Hippocampal formation (tissue), 2 donors: ENCODE measurements at places on chromosomes 7 and 10.

DNA sequence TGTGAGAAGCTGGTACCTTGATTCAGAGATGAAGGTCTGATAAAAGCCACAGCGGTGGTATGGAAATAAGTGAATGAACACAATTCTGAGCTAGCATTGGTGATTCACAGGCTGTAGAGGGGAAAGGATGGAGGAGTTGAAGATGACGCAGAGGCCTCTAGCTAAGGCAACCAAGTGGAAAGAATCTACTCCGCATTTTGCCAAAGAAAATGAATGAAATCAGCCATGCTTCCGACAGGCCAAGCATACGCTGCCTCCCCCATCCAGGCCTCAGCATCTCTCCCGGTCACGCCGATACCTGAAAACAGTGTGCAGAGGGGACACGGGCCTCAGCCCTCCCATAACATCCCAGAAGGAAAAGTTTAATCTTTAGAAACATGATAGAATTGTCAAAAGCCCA lies 124.3 kb upstream of the UNC5B start:
- DNase-seq = no peak

- DNase-seq = no peak
Observed at GRCh38 chr7:139941866-139942265, 112.8 kb downstream of the TBXAS1 start.

- no peak for DNase-seq
Observed at GRCh38 chr10:5506246-5506645, 6.9 kb upstream of the CALML5 start.

DNA sequence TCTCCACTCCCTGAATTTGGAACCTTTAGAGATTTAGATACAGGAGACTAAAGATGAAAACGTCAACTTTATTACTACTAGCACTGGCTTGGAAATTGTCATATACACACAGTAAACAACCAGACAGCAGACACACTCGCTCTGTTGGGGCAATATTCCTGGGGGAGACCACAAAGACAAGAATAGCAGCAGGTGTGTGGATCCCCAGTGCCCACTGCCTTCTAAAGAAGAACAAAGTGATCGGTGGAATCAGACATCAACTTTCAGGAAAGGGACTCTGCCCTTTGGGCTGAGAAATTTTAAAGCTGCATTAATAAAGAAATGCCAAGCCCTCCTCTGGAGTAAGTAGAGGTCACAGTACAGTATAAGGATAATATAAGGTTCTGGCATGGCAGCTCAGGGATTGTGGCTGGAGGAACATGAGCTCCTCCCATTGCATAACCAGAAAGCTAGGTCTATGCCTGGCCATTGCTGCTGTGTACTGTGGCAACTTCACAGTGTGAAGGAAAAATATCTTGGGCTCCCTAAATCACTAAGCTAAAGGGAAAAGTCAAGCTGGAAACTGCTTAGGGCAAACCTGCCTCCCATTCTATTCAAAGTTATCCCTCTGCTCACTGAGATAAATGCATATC lies 57.1 kb upstream of the ANKRD1 start:
- DNase-seq = no peak

GRCh38 chr10:59878289-59878688 lies 28.1 kb downstream of the CCDC6 start:
- DNase-seq = no peak

GRCh38 chr7:91946549-91946948 lies 5.9 kb downstream of the AKAP9 start:
- no peak for DNase-seq

- DNase-seq = no peak
Observed at GRCh38 chr7:5525271-5526099, 101.9 kb upstream of the TNRC18 start.

- DNase-seq = no peak
Observed at GRCh38 chr7:2651336-2651735, 19.6 kb downstream of the TTYH3 start.

DNA sequence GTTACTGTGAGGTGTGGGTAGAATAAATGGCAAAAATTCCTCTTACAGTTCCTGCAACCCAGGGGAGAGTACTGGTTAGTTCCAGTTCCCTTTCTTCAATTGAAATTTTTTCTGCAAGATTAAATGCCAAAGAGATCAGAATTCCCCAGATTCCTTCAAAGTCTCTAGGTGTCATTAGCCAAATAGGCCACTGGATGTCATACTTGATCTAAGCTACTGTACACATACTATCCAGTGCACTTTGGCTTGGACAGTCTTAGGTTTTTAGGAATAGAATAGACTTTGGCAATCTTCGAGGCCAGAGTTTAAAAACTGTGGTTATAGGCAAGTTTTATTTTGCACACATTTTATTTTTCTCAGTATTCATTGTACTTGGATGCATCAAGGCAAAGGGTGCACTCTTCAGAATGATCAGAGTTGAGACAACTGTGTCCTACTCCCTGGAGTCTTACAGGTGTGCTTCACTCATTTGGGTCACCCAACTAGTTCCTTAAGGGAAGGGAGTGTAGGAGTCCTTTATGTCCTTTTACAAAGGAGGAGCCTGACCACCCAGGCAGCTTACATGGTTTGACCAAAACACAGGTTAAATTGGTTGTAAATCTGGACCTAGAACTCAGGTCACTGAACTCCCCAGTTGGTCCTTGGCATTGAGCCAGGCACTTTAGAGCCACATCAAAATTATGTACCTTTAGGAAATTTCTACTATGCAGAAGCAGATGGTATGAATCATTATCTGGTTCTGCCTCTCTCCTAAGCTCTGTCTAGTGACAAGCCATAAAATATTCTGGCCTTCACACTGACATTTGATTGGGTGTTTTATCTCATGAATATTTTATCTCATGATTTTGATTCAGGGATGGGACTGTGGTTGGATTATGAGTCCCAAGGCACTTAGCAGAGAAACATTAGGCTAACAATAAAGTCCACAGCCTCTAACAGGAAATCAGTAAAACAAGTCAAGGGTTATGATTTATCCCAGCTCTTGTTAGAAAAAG lies 49.5 kb downstream of the ASAH2B start:
- no peak for DNase-seq

GRCh38 chr7:27999829-28000228 lies 180.8 kb downstream of the JAZF1 start:
- DNase-seq = no peak

DNA sequence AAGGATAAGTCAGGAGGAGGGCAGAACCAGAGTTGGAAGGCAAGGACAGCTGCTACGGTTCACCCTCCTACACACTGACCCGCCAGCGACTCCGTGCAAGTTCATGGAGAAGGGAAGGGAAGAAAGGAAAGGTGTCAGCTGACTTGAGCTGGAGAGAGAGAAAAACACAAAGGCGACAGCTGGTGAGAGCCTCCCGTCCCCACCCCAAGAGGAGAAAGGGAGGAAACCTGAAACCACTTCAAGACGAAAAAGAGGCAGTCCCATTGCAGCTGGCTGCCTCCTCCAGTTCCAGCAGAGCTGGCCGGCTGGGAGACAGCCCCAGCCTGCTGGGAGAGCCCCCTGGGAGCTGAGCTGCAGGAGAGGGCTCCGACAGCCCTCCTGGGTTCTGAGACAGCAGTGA lies 75.2 kb downstream of the PARD3 start:
- no peak for DNase-seq

GRCh38 chr7:132234711-132235110 lies 341.6 kb downstream of the PLXNA4 start:
- DNase-seq = no peak

DNA sequence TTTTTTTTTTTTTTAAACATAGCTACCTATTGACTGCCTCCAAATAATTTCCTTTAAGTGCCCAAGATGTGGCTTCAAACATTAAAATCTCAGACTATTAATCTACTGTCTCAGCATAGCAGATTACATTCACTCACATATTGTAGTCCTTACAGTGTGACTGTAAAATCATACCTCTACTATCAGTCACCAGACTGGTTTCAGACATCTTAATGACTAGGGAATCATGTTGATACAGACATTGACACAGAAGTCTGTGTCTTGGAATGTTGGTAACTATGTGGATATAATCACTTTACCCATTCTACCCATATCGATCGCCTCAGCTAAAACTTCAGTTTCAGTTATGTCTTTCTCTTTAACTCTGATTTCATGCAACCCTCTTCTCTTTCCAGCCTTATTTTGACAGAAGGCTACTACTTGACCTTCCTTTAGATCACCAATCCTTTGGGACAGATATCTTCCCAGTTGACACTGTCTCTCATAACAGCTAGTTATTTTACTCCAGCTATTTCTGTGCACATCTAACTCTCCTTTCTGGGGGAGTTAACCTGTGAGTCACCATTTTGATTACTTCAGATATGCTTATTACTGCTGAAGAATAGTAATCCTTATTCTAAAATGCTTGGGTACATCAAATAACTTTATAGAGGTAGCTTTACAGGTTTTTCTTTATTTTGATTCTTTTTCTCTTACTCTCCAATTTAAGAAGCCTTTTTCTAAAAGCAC lies 7.0 kb downstream of the TNKS2 start:
- no peak for DNase-seq

DNA sequence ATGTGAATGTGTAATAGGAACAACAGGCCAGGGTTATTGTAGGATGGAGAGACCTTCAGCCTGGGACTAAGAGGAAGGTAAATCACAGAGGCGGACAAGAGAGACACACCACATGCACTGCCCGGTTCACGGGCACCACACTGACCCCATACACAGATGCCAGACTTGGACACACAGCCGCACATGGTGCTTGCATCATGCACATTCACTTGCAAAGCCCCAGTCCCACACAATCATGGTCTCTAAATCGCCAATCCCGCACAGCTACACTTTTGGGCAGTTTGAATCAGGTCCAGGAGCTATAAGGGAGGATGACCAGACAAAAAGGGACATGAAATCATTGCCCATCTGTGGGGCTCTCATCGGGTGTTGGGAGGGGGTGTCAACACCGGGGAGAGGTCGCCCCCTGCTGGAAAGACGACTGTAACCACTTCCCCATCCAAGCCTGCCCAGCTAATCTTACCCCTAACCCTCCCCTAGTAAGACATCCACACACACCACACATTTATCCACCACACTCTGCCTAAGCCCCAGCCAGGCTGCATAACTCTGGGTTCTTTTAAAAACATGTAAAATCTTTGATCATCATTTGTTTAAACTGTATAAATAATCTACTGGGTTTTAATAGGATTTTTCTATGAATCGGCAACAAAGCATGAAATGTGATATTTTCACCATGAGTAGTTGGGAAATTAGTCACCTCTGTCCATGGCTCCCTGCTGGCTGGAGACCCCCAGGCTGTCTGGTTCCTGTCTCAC lies 40.5 kb upstream of the SLF2 start:
- no peak for DNase-seq

DNA sequence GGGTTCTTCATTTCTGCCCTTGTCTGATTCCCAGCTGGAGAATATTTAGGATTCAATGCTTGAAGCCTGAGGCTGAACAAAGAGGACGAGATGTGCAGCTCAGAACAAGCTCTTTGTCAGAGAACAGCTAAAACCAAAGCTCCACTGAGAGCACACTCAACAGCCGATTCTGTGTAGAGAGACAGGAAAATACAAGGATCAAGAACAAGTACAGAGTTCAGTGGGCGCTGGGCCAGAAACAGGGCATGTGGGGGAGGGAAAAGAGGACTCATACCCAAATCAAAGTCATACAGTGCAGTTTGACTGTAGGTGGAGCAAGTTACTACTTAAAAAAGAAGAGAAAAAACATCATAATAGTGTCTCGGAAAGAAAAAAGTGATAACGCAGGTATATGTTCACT lies at the start of gene AGMO:
TSS of gene AGMO (minus strand) at position 181 of the 400 bp plus-strand sequence.
- DNase-seq = peak; percentile 68

DNA sequence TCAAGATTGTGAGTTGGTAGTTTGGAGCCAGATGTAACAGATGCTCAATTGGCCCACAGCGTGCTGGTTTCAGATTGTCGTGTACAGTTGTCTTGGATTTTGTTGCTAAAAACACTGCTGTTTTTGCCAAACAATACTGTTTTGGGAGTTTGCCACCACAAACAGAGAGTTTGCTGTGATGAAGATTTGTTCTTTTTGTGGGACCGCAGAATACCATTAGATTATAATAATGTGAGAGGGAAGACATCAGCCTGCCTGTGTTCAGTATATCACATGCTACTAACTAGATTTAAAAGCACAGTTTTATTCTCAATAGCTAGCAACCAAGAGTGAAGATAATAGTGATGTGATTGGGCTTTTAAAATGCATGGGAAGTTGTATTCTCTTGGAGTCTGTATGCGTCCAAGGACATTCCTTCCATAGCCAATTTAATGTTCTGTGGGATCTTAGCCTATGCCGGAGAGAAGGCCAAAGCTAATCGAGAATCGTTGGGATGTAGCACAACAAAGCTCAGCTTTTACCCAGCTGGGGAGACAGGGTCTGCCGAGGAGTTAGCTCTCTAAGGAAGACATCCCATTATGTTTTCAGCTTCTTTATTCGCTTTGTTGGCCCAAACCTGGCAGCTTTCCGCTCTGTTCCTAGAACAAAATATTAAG lies 18.7 kb upstream of the ITGA8 start:
- DNase-seq = no peak

- DNase-seq = no peak
Observed at GRCh38 chr7:23287612-23288011, 11.5 kb upstream of the MALSU1 start.

GRCh38 chr10:51214207-51215196 lies 140.2 kb downstream of the PRKG1 start:
- no peak for DNase-seq

- no peak for DNase-seq
Observed at GRCh38 chr7:676246-676971, 50.1 kb upstream of the DNAAF5 start.

DNA sequence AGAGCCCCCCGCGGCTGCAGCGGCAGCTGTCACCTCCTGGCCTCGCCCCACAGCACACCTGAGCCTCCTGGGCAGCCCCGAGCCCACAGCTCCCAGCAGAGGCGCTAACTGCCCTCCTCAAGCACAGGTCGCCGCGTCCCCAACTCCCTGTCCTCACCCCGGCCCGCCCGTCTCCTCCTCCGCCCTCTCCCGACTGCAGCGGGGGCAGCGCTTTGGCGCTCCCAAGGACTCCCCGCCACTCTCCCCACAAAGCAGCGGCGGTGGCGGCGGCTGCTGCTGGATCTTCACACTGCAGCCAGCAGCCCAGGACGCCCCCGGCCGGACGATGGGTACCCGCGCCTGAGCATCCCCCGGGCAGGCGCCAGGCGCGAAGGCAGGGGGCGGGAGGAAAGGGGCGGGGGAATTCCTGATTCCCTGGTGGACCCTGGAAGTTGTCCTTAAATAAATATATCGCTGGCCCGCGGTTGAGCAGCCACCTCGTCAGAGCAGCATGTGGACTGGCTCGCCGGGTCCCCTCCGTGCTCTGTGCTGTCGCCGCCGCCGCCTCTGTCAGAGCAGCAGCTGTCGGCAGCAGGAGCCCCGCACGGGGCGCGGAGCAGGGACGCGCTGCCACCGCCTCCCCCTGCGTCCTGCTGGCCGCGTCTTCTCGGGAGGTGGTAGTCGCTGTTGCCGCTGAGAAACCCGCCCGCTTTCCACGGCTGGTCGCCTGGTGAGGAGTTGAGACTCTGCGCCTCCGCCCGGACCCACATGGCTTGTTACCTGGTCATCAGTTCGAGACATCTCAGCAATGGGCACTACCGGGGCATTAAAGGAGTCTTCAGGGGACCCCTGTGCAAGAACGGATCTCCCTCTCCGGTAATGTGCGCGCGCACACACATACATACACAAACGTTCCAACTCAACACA lies at the start of gene ZNF804B:
TSS of gene ZNF804B (plus strand) at position 471 of the 906 bp plus-strand sequence. CDS start at position 748, 277 bp downstream.
- no peak for DNase-seq

DNA sequence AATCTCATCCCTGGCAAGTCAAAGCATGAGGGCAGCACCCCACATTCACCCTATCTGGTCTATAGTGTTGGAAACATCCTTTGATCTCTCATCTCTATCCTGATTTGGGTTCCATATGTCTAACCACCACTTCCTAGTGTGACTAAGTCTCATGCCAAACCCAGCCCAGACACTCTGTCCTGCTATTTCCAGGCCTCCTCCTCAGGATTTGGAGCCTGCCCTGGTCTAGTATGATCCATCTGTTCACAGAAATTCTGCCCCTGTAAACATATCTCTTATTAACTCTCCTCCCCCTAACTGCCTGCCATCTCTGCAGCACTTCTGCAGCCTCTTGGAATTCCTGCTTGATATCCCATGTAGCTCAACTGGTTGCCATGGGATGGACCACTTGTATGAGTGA lies 320.9 kb upstream of the IMMP2L start:
- no peak for DNase-seq
